ENCODE measurements at places on chromosomes 7 and 10. TPM values are rescaled to one million over a fixed set of nuclear protein-coding genes. Genes with fewer than 3 reads are reported as not detected.
A peak's percentile ranks its signal among the peaks of the same experiment; 100 is the strongest.

DNA sequence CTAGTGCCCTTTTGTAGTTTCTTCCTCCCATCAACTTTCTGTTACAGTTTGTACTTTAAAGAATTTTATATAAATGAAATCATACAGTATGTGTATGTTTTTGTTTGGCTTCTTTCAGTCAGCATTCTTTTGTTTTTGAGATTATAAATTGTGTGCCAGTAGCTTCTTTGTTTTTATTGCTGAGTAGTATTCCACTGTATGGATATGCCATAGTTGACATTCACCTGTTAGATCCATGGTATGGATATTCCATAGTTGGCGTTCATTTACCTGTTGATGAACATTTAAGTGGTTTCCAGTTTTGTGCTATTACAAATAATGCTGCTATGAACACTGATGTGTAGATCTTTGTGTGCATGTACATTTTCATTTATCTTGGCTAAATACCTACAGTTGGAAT lies 70.8 kb upstream of the SYPL1 start:
- DNase-seq: no peak

- peak; percentile 84 for DNase-seq
These were observed at the start of gene MACROH2A2 for GRCh38 chr10:70052462-70053217. Gene MACROH2A2, plus strand, starts transcription at chr10:70052846. Its CDS starts 22,813 bp downstream, at chr10:70075659.

DNA sequence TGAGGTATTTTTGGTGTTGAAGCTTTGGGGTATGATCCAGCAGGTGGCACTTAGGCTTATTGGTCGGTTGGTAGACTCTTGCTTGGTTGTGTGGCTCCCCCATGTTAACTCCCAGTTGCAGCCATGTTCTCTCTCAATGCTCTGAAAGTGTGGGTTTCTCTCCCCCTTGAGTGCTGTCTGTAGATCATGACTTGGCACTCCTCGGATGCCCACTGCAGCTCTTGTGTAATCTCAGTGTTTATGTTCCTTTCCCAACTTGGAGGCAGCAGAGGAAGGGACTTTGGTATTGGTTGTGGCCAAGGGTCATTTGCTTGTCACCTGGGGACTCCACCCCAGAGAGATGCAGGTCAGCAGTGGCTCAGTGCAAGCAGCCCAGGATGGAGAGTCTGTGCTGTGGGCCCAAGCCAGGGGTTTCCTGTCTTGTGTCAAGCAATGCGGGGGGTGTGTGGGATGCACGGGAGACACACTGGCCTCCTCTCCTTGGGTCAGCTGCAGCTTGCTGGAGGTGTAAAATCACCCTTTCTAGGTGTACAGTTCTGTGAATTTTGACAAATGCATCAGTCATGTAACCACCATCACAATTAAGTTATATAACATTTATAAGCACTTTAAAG lies 36.9 kb downstream of the PIK3CG start:
- DNase-seq: no peak

The SYT15 gene
- not detected for total RNA-seq

- no peak for DNase-seq
These were observed 8.7 kb downstream of the ARL3 start for GRCh38 chr10:102705531-102705930.

The CYP26C1 gene
- not detected for total RNA-seq

DNA sequence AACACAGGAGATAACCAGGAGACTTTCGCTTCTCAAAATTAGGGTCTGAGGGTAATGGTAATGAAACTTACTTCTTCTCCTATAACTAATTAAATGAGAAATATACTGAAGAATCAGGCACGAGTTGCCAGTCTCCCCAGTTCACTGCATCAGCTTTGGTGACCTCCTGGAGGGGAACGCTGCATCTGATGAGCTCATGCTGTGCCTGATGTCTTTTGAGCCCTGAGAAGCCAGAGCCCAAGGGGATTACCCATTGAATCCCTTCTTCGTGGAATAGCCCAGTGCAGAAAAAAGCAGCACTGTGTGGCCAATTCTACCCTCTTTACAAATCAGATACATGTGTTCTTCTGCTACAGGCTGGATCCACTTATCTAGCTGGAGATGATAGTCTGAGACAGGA lies 45.1 kb downstream of the CYP2C9 start:
- DNase-seq: peak; percentile 30

DNA sequence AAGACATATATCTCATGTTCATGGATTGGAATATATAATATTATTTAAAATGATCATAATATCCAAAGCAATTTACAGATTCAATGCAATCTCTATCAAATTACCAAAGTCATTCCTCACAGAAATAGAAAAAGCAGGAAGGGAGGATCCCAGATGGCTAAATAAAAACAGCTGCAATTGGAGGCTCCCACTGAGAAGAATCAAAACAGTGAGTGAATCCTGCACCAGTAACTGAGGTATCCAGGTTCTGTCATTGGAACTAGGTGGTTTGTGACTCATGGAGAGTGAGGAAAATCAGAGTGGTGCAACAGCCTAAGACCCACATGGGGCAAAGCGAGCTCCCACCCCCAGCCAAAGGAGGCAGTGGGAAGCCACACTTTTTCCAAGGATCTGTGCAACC lies 128.4 kb downstream of the MTERF1 start:
- no peak for DNase-seq

The MLXIPL gene
- total RNA-seq: 25.7 TPM

GRCh38 chr7:153522261-153522660 lies 529.9 kb upstream of the DPP6 start:
- no peak for DNase-seq

GRCh38 chr7:134844200-134844599 lies 64.8 kb downstream of the CALD1 start:
- DNase-seq: no peak

- DNase-seq: peak; percentile 32
These were observed 14.1 kb upstream of the SUN1 start for GRCh38 chr7:818031-818699.

DNA sequence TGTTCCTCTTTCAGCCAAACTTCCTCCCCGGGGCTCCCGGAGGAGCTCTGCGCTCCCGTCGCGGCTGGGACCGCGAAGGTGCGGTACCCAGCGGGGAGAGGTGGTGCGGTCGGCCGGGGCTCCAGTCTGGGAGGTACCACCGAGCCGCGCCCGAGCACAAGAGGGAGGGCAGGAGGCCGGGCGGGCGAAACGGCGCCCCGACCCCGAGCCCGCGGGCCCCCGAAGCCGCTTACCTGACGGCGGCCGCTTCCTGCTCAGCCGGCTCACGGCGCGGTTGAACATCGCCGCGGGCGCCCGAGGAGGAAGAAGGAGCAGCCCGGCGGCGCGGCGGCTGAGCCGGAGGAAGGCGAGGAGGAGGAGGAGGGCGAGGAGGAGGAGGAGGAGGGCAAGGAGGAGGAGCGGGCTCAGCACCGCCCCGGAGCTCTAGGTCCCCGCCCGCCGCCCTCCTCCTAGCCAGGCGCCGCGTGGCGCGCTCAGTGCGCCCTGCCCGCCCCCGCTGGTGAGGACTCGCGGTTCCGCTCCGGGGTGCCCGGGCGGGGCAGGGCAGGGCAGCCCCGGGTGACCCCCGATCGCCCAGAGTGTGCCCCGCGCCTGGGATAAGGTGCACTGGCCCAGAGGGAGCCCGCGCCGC lies at the start of gene RGS10:
RGS10 (minus strand) TSS at position 363 of the 631 bp plus-strand sequence; CDS start at position 282, 81 bp downstream.
- peak; percentile 80 for DNase-seq

- DNase-seq: no peak
These were observed 627.7 kb downstream of the TNS3 start for GRCh38 chr7:46954181-46954580.

All from GM23338 (cell line).